ENCODE measurements at places on chromosomes 3 and 15.

DNA sequence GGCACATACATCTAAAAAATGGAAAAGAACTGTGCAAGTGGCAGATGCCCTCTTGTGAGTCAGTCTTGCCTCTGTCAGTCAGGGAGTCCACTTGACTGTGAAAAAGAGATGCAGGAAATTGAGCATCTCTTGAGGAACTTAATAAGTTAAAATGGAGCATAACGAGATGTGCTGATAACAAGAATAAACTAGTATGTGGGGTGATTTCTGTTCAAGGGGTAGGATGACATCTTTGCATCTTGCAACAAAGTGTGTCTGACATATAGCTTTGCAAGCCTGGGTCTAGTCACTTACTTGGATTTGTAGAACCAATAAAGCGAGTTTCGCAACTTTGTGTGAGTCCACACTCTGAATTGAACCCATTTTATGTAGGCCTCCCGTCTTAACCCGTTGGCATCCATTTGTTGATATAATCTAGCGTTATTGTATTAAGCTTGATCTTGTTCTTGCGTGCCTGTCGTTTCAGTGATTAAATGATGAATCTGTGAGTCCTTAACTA, 2.2 kb downstream of the USP3 start:
- no peak for DNase-seq

- no peak for DNase-seq
Measured at GRCh38 chr3:88114878-88115549, 34.7 kb upstream of the C3orf38 start.

GRCh38 chr3:59527493-59527892, 477.7 kb upstream of the CFAP20DC start:
- DNase-seq, result no peak

DNA sequence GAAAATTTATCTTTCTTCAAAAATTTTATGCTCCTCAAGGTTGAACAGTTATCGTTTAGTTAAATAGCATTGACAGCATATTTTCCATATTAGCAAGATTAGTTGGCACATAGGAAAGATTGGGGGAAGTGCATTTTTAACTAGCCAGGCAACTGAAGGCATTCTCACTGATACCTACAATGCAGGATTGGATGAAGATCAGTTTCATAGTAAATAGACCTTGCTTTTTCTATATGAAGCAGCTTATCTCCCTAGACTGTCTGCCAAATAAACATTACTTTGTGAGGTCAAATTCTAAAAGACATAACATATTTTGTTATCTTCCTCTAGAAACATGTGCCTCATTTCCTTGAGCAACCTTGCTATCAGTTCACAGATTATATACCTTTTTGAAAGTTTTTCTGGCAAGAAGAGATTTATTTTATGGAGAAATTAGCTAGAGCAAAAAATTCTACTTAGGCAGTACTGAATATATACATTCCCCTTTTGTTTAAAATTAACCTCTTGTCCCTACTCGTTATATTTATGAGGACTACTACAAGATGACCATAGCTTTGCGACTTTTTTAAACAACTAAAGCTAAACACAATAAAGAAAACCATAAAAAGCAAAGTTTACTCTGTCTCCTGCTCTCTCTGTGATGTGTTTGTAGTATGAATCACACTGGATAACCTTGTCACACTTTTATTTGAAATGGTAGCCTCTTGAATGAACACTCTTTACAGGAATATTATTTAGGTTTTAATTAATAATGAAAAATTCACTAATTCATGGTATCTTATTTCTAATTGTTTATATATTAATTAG, 654.9 kb upstream of the TBL1XR1 start:
- no peak for DNase-seq

GRCh38 chr3:53215816-53216215, 40.0 kb downstream of the TKT start:
- no peak for DNase-seq

DNA sequence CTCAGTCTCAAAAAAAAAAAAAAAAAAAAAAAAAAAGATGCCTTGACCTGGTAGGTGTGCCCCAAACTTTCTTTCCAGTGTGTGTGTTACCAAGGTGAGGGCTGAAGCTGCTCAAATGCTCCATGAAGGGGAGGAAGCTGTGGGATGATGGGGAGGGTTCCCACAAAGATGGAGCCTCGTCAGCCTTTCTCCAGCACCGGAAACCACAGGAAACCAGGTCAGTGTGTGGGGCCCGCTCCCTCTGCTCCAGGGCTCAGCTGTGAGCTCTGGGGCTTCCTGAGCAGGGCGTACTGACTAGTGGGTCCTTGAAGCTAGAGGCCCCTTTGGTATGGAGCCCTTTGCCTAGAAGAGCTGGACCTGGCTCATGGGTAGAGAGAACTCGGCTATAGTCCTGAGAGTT, 681 bp upstream of the IL17RE start:
- DNase-seq, result no peak
